ENCODE measurements at places on chromosomes 1 and 21.

DNA sequence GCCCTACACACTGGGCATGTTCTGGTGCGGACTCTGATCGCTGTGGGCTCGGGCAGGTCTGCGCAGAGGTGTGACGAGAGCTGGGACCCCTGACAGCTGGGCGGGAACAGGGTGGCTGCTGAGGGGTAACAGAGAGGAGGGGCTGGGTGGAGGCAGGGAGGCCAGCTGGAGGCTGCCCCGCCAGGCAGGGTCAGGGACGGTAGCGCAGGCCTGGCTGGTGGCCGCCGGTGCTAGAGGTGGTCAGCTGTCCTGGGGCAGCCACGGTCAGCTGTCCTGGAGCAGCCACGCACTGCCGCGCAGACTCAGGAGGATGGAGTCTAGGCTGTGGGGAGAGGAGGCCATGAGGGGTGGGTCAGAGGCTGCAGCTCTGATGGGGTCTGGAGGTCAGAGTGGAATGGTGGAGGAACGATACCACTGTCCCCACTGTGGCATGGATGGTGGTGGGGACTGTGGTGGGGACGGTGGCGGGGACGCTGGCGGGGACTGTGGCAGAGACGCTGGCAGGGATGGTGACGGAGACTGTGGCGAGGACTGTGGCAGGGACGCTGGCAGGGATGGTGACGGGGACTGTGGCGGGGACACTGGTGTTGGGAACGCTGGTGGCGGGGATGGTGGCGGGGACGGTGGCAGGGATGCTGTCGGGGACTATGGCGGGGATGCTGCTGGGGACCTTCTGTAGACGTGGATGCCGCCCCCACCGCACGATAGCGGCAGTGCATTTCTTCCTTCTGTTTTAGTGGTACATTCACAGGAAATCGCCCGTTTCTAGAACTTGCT, 21.3 kb upstream of the LRRC3 start:
- DNase-seq: no peak

- DNase-seq: peak; percentile 45
Measured at GRCh38 chr1:20483833-20484518, 2.0 kb downstream of the CAMK2N1 start.

- DNase-seq: no peak
Measured at GRCh38 chr1:209383422-209383821, 200.1 kb upstream of the CAMK1G start.

DNA sequence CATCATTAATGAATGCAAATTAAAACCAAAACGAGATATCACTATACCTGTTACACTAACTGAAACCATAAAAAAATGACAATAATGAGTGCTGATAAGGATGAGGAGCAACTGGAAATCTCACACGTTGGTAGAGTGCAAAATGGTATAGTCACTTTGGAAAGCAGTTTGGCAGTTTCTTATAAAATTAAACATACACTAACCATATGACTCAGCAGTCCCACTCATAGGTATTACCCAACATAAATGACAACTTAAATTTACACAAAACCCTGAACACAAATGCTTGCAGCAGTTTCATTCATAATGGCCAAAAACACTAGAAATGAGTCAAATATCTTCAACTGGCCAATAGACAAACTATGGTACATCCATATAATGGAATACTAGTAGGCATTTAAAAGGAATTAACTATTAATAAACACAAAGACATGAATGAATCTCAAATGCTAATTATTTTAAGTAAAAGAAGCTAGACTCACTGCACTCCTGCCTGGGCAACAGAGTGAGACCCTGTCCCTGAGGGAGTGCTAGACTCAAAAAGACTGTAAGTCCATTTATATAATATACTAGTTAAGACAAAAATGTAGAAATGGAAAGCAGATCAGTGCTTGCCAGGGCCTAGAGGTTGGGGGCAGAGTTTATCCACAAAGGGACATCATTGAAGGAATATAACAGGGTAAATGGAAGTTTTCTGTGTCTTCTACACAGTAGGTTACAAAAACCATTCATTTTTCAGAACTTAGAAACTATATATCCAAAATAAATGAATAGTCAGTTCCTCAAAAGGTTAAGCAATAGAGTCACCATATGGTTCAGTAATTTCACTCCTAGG, 77.4 kb downstream of the EIF4G3 start:
- DNase-seq: no peak

DNA sequence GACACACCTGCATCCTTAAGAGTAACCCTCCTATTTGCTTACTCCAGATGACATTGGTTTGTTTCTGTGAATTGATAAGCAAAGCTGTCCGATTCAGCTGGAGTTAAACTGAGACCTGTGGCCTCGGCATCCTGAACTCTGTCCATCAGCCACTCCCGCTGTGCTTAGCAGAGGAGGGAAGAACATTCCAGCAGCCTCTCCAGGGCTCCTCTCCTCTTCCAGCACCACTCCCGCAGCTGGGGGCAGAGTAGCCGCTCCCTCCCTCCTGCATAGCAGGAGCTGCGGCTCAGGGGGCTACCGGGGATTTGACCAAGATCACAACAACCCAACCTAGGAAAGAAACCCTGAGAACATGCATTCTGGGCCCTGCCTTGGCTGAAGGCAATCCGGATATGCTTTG, 8.8 kb downstream of the LRRC38 start:
- no peak for DNase-seq

Data from 8988T (cell line).